ENCODE measurements at places on chromosomes 7 and 10.

DNA sequence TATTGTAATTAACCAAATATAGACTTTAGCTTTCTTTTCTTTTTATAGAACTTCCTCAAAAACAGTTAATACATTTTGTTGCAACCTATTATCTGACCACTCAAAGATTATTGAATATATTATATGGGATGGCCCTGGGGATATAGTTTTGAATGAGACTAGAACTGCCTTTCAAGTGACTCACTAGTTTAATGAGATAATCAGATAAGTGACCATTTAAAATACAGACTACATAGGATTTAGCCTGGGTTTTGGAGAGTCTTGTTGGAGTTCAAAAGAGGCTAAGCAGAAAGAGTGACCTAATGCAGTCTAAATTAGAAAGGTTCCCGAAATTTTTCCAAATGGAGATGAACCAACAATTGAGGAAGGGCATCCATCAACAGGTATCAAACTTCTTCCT is 305.2 kb upstream of the ETV1 start:
- no peak for DNase-seq

- DNase-seq = no peak
These were observed 106.2 kb upstream of the PITRM1 start for GRCh38 chr10:3278771-3279170.

GRCh38 chr7:26440233-26441001 is 148.8 kb downstream of the SNX10 start:
- no peak for DNase-seq

GRCh38 chr7:98602755-98603398 is 14.2 kb upstream of the NPTX2 start:
- DNase-seq = no peak

DNA sequence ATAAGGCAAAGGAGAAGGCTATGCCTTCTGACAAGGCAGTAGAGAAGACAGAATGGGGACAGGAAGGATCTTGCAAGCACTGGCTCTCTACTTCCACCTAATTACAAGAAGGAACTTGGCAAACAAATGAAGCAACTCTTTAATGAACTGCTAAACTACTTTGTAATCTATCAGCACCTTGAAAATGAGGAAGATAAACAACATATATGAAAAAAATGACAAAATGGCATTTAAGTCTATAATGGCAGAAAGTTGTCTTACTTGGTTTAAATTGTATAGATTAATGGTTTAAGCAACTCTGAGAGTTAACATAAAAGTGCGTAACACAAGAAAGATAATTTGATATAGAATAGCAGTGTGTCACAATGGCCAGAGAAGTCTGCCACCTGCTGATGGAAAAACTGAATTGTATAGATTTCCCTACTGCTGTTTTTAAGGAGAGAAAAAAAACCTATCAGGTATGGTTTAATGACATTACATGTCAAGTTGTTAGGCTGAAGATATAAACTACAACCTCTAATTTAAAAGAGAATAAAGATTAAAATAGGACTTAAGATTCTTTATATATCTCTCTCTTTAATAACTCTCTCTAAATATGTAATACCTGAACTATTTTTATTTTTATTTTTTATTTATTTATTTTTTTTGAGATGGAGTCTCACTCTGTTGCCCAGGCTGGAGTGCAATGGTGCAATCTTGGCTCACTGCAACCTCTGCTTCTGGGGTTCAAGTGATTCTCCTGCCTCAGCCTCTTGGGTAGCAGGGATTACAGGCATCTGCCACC is 11.8 kb downstream of the NT5C3A start:
- no peak for DNase-seq
